Activated CD4-positive, alpha-beta memory T cell treated with anti-CD3 and anti-CD28 coated beads, Interleukin-2, amount 10 ng/mL, durations not matched to agents 7 days and 5 days (primary cell): ENCODE measurements at places on chromosomes 2 and 18. TPM values are rescaled to one million over a fixed set of nuclear protein-coding genes. Genes with fewer than 3 reads are reported as not detected.

The XIRP2 gene
- total RNA-seq, result not detected

The FEZ2 gene
- 12.3 TPM for total RNA-seq

The C2orf81 gene
- total RNA-seq, result 1.2 TPM

The BOLL gene
- total RNA-seq, result not detected

The CENPA gene
- total RNA-seq, result 43.1 TPM

The ANKRD30B gene
- not detected for total RNA-seq

The NEU4 gene
- total RNA-seq, result 0.43 TPM

The FOXD4L1 gene
- total RNA-seq, result 0.23 TPM

The TUBA4B gene
- not detected for total RNA-seq

The SP140L gene
- total RNA-seq, result 88.0 TPM

The C2orf66 gene
- 0.33 TPM for total RNA-seq

The POTEI gene
- not detected for total RNA-seq

The ANKRD39 gene
- 47.7 TPM for total RNA-seq

The FIGLA gene
- total RNA-seq, result not detected

The SP9 gene
- total RNA-seq, result not detected

The PIEZO2 gene
- not detected for total RNA-seq

The CNTNAP5 gene
- not detected for total RNA-seq

The RAD51AP2 gene
- not detected for total RNA-seq

The ALPG gene
- not detected for total RNA-seq

The HOXD12 gene
- total RNA-seq, result not detected

The NAT8 gene
- not detected for total RNA-seq

The MAP3K19 gene
- total RNA-seq, result not detected

The COA5 gene
- total RNA-seq, result 26.3 TPM

The MGAT4A gene
- total RNA-seq, result 80.6 TPM

The REG1A gene
- not detected for total RNA-seq

The CHRND gene
- not detected for total RNA-seq

The KCNG3 gene
- not detected for total RNA-seq

The MERTK gene
- total RNA-seq, result 0.20 TPM

The SCN1A gene
- not detected for total RNA-seq

The DAPL1 gene
- total RNA-seq, result not detected

The MAP2 gene
- not detected for total RNA-seq

The CHST9 gene
- total RNA-seq, result not detected

The MFSD2B gene
- total RNA-seq, result 0.20 TPM

The CRYGC gene
- not detected for total RNA-seq

The NCKAP5 gene
- total RNA-seq, result not detected

The SCYGR6 gene
- total RNA-seq, result not detected

The C2orf78 gene
- total RNA-seq, result not detected

The ABCB6 gene
- total RNA-seq, result 15.2 TPM

The TRIM43 gene
- 0.73 TPM for total RNA-seq

The TBR1 gene
- not detected for total RNA-seq

The PKDCC gene
- not detected for total RNA-seq

The ERFE gene
- not detected for total RNA-seq
